Nephron progenitor cell (in vitro differentiated cells): ENCODE measurements at places on chromosomes 7 and 10.

DNA sequence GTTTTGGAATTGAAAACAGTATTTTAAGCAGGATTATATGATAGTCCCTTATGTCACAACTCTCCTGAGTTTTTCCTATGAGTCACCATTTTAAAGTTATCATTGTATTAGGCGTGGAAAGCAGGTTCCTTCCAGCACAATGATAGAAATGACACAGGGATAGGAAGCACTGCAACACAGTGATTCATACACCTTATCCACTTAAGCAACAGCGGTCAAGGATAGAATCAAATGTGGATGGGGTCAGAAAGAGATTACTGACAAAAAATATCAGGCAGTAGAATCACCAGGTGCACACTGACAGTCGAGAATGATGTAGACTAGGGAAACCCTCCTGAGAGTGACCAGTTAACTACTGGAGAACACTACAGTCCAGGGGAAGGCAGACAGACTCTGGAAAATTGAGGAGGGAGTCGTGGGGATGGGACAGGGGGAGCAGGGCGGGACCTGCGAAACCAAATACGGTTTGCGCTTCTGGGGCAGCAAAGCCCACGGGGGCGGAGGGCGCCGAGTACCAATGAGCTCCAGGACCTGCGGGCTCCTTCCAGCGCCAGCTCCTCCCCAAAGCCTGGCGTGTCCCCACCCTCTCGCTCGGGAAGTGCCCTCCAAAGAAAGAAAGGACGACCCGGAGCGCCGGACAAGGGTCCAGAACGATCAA is 479 bp downstream of the PNPLA8 start:
- peak; percentile 79 for DNase-seq

- DNase-seq = no peak
These were observed 20.5 kb downstream of the NKX6-2 start for GRCh38 chr10:132765435-132765834.

- no peak for DNase-seq
These were observed 141.4 kb downstream of the ICA1 start for GRCh38 chr7:8120390-8121058.

- no peak for DNase-seq
These were observed 45.6 kb upstream of the CFAP46 start for GRCh38 chr10:132987671-132988571.

- DNase-seq = peak; percentile 13
These were observed 97.0 kb downstream of the HGF start for GRCh38 chr7:81672872-81673271.

- DNase-seq = no peak
These were observed 2.1 kb upstream of the GIGYF1 start for GRCh38 chr7:100696123-100696521.

GRCh38 chr10:11329062-11329673 is 282.3 kb downstream of the USP6NL start:
- DNase-seq = no peak

GRCh38 chr7:27160546-27161213 is 4.2 kb upstream of the HOXA7 start:
- peak; percentile 98 for DNase-seq

GRCh38 chr10:111338805-111339204 is 262.0 kb downstream of the ADRA2A start:
- no peak for DNase-seq

DNA sequence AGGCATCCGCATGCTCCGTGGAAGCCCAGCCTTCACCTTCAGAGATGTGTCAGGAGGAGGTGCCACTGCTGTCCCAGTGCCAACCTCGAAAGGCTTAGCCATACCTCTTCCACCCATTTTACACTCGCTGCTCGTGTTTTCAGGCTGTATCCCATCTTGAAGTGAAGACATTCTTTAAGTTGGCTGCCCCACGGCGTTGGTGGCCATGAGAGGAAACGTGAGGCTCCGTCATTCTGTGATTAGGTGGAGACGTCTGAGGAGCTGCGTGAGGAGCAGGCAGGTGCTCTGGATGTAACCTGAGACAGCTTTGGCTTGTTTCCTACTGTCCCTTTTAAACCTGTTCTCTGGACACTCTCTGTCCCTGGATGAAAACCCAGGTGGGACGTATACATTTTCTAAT is 159.9 kb upstream of the RNF32 start:
- DNase-seq = no peak
